H54 (cell line): ENCODE measurements at places on chromosomes 7 and 10.

DNA sequence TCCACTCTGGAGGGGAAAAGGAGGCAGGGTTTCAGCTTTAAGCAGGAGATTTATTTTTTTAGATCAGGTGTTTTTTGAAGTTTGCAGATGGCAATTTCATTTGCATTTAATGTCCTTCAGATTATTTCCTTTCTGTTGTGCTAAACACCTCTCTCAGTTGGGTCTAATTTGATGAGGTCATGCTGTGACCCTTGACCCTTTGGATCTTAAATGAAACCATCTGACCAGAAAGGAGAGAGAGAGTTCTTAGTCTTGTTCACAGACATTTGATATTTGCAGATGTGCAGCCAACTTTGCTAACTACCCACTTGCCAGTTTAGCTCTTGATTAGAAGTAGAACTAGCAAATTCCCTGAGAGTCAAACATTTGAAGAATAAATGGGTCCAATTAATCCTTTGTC lies 101.5 kb upstream of the RAB11FIP2 start:
- DNase-seq: no peak

- no peak for DNase-seq
These were observed 4.4 kb upstream of the PDLIM1 start for GRCh38 chr10:95295031-95295755.

- no peak for DNase-seq
These were observed 777 bp downstream of the RUNDC3B start for GRCh38 chr7:87628780-87629569.

DNA sequence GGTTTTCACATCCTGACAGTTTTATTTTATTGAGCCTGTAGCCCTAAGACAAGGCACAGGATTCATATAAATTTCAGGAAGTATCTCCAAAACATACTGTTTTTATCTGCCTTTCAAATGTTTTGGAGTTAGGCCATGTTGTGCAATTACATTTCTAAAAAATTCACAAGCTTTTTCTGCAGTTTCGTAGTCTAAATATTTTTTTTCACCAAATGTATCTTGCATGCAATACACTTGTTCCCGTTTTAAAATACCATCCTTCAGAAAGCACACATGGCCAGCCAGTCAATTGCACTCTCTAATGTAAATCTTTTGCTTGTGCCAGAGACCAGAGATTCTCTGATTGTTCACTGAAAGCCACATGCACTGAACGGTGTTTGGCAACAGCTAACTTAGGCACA lies 161.5 kb upstream of the PRKCQ start:
- DNase-seq: no peak

- no peak for DNase-seq
These were observed 1.3 kb downstream of the GALNT17 start for GRCh38 chr7:71133232-71133622.

GRCh38 chr10:93080350-93081046 lies 6.8 kb downstream of the CYP26A1 start:
- peak; percentile 96 for DNase-seq

- no peak for DNase-seq
These were observed 3.4 kb upstream of the ITGB1 start for GRCh38 chr10:32961343-32961894.

DNA sequence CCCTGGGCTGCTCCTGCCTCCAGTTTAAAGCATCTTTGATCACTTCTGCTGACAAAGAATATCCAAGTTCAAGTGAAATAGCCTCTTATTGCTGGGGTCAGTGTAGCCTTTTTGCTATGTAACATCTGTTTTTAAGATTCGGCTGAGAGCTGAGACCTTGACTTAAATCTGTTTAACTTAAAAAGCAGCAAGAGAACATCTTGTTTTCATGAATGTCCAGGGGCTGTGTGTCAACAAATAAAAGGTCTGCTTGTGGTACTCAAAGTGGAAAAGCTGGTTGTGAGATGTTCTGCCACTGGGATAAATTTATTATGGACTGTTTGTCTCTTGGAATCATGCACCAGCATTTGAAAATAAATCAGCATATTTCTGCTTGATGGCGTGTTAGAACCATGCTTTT lies 73.2 kb downstream of the CALD1 start:
- DNase-seq: no peak

GRCh38 chr10:4095166-4095917 lies 310.3 kb upstream of the KLF6 start:
- no peak for DNase-seq

- no peak for DNase-seq
These were observed 33.3 kb downstream of the SCART1 start for GRCh38 chr10:133487085-133487484.

- no peak for DNase-seq
These were observed at the start of gene SCIN for GRCh38 chr7:12570534-12571461. TSS of gene SCIN (plus strand) at chr7:12570720. CDS start at chr7:12570787, 67 bp downstream.

GRCh38 chr10:20608503-20608902 lies 288.6 kb downstream of the NEBL start:
- no peak for DNase-seq

- no peak for DNase-seq
These were observed 206.6 kb downstream of the ACTR3B start for GRCh38 chr7:152966189-152966588.

DNA sequence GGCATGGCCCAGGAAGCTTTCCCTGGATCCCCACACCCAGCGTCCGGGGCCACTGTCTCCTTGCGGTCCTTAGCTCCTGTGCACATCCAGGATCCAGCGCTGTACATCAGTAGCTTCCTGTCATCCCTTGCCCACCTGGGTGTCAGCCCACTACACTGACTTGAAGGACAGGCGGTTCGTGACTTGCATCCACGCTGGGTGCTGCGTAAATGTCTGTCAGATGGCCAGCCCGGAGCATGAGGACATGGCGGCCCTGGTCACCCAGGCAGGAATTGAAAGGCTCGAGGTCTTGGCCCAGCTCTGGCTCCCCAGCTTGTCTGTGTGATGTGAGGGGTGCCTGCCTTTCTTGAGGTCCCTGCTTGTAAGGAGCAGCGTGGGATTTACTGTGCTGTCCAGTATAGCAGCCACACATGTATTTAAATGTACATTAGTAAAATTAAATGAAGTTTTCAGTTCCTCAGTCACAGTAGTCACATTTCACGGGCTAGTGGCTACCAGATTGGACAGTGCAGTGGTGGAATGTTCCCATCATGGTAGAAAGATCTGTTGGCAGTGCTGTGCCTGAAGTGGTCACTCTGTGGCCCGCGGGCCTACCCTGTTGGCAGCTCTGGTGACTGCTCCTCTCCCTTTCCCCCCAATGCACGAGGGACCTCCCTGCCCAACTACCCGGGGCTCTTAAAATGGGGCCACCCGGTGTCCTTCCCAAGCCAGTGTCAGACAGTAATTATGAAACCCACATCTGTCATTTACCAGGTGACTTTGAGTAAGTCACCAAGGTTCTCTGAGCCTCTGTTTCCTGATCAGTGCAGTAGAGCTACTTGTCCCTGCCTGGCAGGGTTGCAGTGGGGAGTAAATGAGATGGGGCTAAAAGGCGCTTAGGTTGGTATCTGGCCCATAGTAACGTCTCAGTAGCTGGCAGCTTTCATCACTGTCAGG lies 97.8 kb upstream of the PPIF start:
- DNase-seq: no peak

DNA sequence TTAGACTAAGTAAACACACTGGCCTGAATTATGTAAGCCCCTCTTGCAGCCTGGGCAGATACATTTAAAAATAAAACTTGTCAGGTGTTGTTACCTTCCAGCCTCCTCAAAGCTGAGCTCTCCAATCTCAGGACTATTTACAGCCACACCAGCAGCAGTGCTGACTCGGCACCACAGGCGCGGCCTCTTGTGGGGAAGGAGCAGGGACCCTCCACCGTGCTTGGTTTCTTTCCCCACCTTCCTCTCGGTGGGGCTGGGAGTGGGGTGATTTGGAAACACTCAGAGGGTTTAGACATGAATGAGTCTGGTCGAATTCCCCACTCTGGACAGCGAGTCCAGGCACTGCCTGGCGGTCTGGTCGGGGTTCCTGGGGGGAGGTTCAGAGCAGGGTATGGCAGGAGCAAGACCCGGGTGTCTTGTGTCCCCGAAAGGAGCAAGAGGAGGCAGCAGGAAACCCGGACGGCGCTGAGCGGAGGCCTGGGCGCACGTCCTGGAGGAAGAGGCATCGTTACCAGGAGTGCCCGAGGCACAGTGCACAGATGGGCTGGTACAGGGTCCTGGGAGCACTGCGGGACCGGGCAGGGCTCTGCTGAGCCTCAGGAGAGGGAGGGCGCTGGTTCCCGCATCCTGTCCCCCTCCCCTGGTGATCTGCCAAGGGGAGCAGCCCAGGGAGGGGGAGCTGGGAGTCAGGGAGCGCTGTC lies 29.2 kb upstream of the CFAP46 start:
- DNase-seq: no peak
